CD4-positive, alpha-beta T cell treated with Interleukin-6 for 4 hours (primary cell): ENCODE measurements at places on chromosomes 12 and 14.
A peak's percentile ranks its signal among the peaks of the same experiment; 100 is the strongest.

DNA sequence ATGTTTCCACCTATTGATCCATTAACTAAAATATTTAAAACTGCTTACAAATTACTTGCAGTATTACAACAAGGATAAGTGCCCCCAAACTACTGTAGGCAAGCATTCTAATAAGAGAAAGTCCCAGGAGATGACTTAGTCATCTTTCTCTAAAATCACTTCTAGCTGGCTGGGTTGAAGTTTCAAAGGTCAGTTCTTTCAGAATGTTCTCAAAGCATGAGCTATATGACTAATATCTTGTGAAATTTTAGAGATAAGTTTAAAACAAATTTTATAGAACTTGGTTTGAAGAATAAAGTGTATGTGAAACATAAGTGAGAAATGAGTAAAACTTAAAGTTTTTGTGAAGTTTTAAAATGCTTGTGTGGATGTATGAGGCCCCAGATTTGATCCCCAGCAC lies 24.3 kb upstream of the OR6J1 start:
- no peak for DNase-seq

DNA sequence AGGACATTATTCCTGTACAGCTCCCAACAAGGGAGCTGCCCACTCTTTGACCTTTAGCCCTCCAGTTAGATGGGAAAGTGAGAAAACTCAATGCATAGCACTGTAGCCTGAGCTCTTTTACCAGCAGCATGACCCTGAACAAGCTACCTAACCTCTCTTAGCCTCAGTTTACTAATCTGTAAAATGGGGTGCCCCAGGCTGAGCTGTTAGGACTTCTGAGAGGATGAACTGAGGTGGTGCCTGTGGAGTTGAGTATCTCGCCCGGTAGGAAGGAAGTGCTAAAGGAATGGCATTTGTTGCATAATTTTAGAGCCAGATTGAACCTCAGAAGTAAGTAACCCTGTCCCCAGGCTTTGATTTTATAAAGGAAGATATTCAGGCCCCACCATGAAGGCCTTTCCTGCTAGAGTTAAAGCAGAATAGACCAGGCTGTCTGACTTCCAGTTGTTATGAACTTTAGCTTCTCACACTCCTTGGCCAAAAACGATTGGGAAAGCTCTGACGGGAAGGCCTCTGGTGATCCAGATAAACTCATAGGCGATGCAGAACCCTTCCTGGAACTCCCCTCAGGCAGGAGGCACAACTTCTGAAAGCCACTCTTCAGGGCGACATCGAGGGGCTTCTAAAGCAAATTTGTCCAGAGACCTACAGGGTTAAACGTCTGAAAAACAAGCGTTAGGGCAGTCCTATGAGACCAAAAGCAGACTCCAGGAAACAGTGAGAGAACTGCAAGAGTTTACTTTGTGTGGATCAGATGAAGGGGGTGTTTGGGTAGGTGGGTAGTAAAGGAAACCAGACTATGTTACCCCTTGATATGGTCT lies 2.5 kb upstream of the SERPINA10 start:
- no peak for DNase-seq

DNA sequence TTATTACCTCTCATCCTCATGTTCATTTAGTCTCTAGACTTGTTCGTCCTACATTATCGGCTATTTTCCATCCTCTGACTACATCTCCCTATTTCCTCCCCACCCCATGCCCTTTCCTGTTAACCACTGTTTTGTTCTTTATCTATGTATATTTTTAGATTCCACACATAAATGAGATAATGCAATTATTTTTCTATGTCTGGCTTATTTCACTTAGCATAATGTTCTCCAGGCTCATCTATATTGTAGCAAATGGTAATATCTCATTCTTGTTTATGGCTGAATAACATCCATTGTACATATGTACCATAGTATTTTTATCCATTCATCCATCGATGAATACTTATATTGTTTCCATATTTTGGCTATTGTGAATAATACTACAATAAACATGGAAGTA lies 84.6 kb upstream of the PTPRR start:
- no peak for DNase-seq

DNA sequence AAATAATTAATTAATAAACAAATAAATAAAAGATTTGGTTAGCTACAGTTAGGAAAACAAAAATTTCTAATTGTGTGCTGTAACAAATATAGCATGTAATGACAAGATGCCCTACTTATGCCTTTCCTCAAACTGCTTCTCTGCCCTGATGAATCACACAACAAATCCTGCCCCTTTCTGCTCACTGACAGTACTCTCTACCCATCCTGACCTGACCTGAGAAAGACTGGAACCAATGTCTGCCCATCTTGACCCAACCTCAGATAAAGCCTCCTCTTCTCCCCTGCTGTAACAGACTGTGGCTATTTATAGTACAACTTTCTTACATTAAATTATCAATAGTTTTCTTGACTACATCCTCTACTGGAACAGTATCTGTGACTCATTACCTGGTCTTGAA lies 43.7 kb downstream of the PPP1R13B start:
- DNase-seq = no peak

GRCh38 chr14:85578930-85579329 lies 49.0 kb downstream of the FLRT2 start:
- no peak for DNase-seq

DNA sequence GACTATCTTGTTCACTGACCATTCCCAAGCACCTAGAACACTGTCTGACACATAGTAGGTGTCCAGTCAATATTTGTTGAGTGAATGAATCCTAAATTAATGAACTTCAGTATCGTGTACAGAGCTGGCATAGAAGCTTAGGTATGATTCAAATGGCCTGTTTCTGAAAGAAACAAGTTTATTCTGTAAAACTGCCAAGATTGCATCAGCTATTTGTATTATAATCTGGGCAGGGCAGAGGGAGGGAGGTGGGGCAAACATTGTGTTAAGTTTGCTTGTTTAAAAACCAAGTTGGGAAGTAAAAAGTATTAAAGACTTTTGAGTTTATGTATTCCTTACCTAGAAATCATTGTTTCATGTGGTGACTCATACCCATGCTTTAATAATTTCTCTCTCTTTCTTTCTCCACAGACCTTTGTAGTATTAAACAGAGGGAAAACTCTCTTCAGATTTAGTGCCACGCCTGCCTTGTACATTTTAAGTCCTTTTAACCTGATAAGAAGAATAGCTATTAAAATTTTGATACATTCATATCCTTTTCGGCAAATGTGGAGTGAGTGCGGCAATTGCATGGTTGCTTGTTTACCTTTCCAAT lies 92.8 kb downstream of the SCN8A start:
- DNase-seq = no peak

- no peak for DNase-seq
Measured at GRCh38 chr12:100564090-100564489, 9.4 kb upstream of the GAS2L3 start.

- DNase-seq = no peak
Measured at GRCh38 chr12:78189656-78190055, 359.0 kb downstream of the NAV3 start.

- DNase-seq = no peak
Measured at GRCh38 chr12:54206791-54207190, 18.0 kb upstream of the SMUG1 start.

DNA sequence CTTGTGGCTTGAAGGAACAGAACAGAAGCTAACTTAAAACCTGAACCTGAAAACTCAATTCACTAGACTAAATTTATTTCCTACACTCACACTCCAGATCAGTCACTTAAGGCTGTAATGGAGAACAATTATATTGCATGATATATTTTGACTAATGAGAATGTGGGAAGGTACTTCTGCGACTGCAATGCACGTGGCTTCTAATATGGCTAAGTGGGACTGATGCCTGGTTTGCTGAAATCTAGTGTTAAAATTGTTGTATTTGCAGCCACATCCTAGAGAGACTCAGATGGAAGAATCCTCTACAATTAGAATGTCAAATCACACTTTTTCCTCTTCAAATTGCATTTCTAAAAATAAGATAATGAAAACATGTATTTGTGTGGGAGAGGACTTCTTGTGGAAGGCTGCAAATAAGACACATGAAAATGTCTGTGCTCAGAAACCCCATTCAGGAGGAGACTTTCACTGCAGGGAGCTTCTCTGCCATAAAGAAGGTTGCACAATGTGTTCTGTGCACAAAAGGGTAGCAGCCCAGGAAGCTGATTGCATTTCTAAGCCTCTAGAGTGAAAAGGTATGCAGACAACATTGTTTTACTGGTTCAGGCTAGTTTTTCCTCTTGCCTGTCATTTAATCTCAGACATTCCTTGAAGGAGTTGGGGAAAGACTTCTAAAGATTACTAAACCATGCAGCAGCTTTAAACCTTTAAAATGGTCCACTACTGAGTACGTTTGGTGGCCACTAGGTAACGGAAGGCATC lies 224.3 kb downstream of the NEDD1 start:
- no peak for DNase-seq

GRCh38 chr12:78315028-78315427 lies 484.3 kb downstream of the NAV3 start:
- no peak for DNase-seq

DNA sequence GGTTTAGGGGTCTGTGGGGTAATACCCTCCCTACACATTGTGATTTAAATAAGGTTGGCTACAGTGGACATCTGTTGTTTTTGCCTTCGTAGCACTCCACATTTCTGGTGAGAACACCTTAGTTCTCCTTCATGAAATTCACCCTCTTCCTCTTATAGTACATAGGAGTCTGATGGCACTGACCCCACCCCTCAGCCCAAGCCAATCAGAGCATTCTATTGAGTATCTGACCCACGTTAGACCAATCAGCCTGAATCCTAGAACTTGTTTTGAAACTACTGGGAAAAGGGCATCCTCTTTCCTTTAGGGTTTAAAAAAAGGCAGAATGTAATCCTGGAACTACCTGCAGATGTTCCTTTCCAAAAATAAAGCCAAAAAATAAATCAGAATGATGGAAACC lies 15.8 kb upstream of the LRRC9 start:
- no peak for DNase-seq

DNA sequence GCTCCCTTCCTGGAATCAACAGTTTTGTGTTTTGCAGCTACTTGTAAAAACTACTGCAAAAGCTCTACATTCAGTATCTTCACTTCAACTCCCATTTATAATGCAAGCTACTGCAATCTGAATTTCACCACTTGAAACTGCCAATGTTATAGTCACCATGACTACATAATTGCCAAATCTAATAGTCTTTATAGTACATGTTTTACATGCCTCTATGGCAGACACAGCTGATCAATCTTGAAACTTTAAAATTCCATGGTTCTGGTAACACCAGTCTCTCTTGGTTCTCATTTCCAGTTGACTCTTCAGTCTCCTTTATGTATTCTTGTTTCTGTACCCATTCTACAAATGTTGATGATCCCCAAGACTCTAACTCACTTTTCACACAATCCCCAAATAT lies 185.9 kb downstream of the MED13L start:
- no peak for DNase-seq

- DNase-seq = no peak
Measured at GRCh38 chr14:38972511-38972910, 130.5 kb downstream of the SEC23A start.

DNA sequence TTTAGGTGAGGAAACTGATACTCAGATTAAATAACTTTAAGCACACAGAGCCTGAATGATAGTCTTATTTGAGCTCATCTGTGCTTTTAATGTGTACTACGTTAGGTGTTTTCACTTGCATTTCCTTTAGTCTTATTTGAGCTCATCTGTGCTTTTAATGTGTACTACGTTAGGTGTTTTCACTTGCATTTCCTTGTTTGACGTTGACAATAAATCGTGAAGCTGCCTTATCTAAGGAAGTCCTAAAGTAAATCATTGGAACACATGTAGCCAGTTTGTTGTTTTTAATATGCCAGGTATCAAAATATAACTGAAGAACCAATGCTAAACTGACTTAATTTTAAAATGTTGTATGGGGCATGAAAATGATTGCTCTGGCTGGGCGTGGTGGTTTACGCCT lies 2.0 kb downstream of the RAP1B start:
- no peak for DNase-seq

GRCh38 chr12:6523708-6524107 lies 10.6 kb upstream of the GAPDH start:
- DNase-seq = no peak

GRCh38 chr12:50112456-50113218 lies 601 bp downstream of the COX14 start:
- DNase-seq = no peak

DNA sequence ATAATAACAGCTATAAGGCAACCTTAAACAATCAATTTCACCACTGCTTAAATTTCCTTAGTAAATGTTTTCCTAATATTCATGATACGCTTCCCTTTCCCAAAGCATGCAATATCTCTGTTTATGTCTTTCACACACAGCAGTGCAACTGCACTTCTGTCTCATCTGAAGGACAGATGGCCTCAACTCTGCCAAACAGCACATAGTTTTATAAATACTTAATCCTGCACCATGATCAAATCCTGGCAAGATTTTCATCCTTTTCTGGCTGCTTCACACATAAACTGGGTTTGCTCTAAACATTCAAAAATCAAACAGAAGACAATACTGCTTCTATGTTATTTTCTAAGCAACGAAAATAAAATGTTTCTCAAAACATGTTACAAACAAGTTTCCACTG lies 266.3 kb downstream of the ITPR2 start:
- no peak for DNase-seq

DNA sequence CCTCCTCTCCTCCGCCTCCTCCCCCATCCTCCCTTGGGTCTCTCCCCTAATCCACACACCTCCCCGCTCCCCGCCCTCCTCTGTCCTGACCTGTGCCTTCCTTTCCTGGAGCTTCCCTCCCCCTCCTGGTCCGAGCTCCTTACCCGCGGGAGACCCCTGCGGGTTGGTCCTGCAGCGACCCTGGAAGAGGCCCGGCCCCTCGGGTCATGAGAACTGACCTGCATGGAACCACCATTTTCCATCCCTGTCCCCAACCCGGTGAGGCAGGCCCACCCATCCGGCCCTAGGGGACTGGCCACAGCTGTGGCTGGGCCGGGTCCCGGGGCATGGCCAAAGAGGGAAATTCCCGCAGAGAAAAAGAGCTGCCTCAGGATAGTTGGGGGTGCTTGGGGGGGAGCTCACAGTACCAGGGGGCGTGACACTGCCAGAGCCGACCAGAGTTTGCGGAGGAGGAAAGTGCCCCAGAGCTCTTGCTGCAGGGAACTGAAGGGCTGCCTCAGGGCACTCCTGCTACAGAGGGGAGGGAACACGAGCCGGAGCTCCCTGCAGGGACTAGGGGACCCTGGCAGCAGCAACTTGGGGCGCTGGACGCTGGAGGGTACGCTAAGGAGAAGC lies 613 bp downstream of the ARHGEF40 start:
- peak; percentile 5 for DNase-seq

- no peak for DNase-seq
Measured at GRCh38 chr14:98208211-98208611, 1063.8 kb downstream of the BCL11B start.

DNA sequence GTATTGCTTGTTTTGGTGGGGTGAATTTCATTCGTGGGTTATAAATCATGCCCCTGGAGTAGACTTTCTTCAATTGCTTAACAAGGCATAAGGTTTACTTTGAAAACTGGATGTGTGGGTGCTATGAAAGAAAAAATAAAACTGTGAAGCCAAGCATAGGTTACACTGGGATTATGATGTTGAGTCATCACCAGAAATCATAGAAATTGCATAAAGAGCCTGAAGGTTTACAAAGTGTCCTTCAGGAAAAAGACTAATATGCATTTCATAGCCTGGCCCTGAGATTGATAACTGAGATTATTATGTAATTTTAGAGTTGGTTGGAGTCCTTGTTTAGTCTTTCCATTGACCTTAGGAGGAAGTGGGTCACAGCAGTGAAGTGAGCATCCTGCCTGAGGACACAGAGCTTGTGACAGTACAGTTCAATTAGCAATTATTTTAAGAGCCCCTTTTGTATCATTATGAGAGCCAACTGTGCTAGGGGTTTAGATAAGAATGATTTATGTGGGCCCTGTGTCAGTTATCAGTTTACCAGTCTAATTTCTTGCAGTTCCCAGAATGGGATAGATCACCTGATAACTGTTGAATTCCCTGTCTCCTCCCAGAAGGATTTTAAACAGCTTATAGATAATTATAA lies 13.6 kb downstream of the LRRK2 start:
- no peak for DNase-seq
